Esophagus mucosa (tissue), 1 donor: ENCODE measurements at places on chromosomes 7 and 10. TPM values are rescaled to one million over a fixed set of nuclear protein-coding genes. Genes with fewer than 3 reads are reported as not detected.

OR2A14 gene
- not detected for total RNA-seq

VPS37D gene
- total RNA-seq: 0.32 TPM

RAPGEF5 gene
- total RNA-seq: 48.6 TPM

GOLGA7B gene
- total RNA-seq: 1.4 TPM

ZNF365 gene
- 5.2 TPM for total RNA-seq

TMEM213 gene
- total RNA-seq: not detected

PHYHIPL gene
- total RNA-seq: not detected

ADRA2A gene
- 0.44 TPM for total RNA-seq
